PC-3 (cell line): ENCODE measurements at places on chromosomes 3 and 15. TPM values are rescaled to one million over a fixed set of nuclear protein-coding genes. Genes with fewer than 3 reads are reported as not detected.

The DPPA4 gene
- total RNA-seq: not detected in 2 replicates

DNA sequence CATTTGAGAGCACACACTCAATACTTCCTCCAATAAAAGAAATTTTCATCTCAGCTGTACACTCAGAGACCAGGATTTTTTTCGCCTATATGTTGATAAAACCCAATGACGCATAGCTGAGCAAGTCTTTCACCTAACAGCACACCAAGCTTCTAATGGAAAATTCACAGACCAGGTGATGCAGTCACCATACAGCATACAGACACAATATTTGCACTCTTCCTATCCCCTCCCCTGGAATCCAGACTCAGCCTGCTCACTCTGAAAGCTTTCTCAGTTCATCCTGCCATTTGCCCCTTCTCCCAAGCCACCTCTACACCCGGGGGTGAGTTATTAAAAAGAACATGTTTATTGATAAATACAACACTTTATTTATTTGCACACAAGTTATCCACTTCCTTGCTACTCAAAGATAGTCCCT is 1.7 kb downstream of the TBC1D5 start:
- H3K27me3 ChIP-seq: no peaks in the 10 kb centered on the region
- peak overlapping the region; percentile 79 for H3K27ac ChIP-seq
- no peaks in the 10 kb centered on the region for H3K36me3 ChIP-seq
- DNase-seq: peak; percentile 95
- H3K4me1 ChIP-seq: peaks cover 24% of the 10 kb centered on the region

The SLC22A14 gene
- total RNA-seq: 0.07 TPM in 1 of 2 replicates, not detected in the other

GRCh38 chr15:44427756-44428724 is 611 bp downstream of the CTDSPL2 start:
- H3K27me3 ChIP-seq: no peaks in the 10 kb centered on the region
- H3K4me1 ChIP-seq: peaks cover 10% of the 10 kb centered on the region
- H3K27ac ChIP-seq: peak overlapping the region; percentile 85
- H3K36me3 ChIP-seq: 0 out of 2 replicates have a peak, but pooled peaks cover 5% of the 10 kb centered on the region
- H3K4me3 ChIP-seq: peak overlapping the region; percentile 95

The FBXL2 gene
- 7.2 and 9.4 TPM in 2 replicates for total RNA-seq

The PEAK1 gene
- total RNA-seq: 13.8 and 16.7 TPM in 2 replicates

The SOX14 gene
- total RNA-seq: not detected in 2 replicates

The SERINC4 gene
- total RNA-seq: not detected in 2 replicates

The DNASE1L3 gene
- total RNA-seq: 0.36 and 0.63 TPM in 2 replicates

DNA sequence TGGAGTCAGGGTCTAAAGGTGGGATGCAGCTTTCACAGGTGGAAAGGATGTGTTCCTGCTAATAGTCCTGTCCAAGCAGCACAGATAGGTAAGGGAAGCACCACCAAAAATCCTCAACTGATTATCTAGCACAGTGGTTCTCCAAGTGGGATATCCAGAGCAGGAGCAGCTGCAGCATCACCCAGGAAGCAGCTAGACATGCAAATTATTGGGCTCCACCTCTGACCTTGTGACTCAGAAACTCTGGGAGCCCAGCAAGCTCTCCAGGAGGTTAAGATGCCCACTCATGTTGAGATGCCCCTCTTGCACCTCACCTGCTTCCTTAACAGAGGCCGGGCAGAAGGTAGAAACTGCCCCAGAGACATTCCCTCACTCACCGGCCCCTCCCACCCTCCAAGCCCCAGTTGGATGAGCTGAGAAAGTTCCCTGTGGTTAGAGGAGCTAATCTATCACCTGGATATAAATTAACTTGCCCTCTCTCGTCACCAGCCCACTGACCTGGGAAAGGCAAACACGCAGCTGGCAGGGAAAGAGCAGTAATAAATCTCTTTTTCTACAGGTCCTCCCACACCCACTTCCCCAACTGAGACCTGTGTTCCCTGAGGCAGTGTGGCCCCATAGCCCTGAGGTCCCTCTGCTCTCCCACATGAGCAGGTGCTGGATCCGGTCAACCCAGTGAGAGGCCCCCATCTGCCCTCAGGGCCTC is 39.3 kb downstream of the ADCY5 start:
- no peak overlapping the region for H3K4me3 ChIP-seq
- no peaks in the 10 kb centered on the region for H3K4me1 ChIP-seq
- H3K36me3 ChIP-seq: no peaks in the 10 kb centered on the region
- peaks cover 28% of the 10 kb centered on the region for H3K27me3 ChIP-seq

DNA sequence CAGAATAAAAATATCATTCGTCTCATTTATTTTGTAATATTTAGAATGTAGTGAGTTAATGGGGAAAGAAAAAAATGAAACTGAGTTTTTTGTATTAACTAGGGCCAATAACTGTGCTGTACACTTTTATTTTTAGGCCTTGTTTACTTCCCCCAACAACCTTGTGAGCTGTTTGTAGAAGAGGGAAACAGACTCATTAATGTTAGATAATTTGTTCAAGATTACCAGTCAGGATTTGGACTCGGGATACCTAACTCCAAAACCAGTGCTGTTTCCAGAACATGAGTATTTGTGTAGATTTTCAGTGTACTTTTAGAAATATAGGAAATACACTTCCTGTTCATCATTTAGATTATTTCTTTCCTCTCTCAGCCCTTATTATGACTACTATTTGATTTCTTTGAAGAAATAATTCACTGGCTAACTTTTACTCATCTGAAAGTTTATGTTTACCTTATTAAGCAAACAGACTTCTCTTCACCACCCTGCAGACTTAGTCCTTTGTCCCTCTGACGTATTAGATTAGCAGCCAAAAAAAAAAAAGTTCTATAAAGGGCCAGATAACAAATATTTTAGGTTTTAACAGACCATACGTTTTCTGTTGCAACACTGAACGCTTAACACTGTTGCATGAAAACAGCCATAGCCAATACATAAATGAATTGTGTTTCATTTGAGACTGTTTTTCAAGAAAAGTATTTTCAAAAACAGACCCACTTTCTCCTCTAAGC is 192.5 kb upstream of the CGNL1 start:
- H3K27me3 ChIP-seq: no peaks in the 10 kb centered on the region
- H3K4me1 ChIP-seq: no peaks in the 10 kb centered on the region
- no peak for DNase-seq
- H3K4me3 ChIP-seq: no peak overlapping the region
- H3K27ac ChIP-seq: no peak overlapping the region

DNA sequence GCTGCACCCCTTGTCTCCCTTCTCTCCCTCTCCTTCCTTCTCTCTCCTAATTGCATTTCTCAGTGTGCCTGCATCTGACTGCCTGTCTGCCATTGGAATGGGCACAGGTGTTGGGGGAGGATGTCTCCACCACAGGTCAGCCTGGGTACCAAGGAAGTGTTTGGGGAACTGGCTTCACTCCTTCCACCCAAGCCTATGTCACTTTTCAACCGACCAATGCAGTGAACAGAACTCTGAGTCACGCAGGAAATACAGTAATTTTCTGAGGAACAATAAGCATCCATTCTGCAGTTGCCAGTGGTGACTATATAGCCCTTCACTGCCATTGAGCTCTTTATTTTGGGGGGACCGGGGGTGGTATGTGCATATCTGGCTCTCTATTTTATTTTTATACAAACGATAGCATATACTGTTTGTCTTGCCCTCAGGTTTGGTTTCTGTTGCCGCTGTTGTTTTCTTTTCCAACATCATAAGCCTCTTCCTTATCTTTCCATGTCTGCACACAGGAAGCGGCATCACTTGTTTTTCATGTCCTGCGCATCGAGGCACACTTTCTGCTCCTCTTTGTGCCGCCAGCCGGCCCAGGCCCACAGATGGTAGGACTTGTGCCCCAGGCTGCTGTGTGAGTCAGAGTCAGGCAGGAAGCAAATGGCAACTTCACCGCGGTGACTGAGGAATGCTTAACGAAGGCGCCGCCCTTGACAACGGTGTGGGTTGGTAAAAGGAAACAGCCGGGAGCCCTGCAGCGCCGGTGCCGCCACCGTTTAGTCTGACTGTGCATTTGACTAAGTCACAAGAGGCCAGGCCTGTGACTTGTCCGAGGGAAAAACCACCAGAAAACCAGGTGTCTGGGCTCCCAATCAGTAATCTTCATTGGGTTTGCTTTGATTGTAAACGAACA is 21.1 kb upstream of the CDCP1 start:
- peak overlapping the region; percentile 96 for H3K27ac ChIP-seq
- no peaks in the 10 kb centered on the region for H3K36me3 ChIP-seq
- peak; percentile 99 for DNase-seq

GRCh38 chr3:76372497-76372896 is 587.1 kb upstream of the ZNF717 start:
- peak; percentile 31 for DNase-seq
- no peaks in the 10 kb centered on the region for H3K4me1 ChIP-seq
- no peak overlapping the region for H3K27ac ChIP-seq
- no peak overlapping the region for H3K4me3 ChIP-seq
- H3K36me3 ChIP-seq: no peaks in the 10 kb centered on the region
- H3K27me3 ChIP-seq: no peaks in the 10 kb centered on the region

DNA sequence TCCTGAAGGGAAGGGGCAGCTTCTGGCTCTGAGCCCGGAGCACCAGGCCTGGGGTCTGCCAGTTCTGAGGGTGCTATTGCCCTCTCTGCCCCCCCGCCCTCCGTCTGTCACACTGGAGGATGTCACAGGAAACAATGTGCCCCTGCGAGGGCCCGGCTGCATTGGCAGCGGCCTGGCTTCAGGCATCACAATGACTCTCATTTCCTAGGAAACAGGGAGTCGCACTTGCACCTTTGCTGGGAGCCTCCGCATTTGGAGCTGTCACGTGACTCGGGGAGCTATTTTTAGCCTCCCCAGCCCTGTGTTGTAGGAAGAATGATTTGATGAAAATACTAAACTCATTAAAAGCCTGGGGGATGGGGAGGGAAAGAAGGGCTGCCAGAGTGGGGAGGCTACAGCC is 518.9 kb downstream of the SHQ1 start:
- H3K36me3 ChIP-seq: no peaks in the 10 kb centered on the region
- H3K4me1 ChIP-seq: no peaks in the 10 kb centered on the region
- no peak overlapping the region for H3K4me3 ChIP-seq
- DNase-seq: no peak

The DGKG gene
- 2.5 and 2.7 TPM in 2 replicates for total RNA-seq

GRCh38 chr15:73414876-73415275 is 28.1 kb upstream of the REC114 start:
- no peak overlapping the region for H3K4me3 ChIP-seq
- peaks cover 5% of the 10 kb centered on the region; the same call in 1 of the 2 replicates for H3K27me3 ChIP-seq
- no peak overlapping the region for H3K27ac ChIP-seq
- DNase-seq: no peak
- no peaks in the 10 kb centered on the region for H3K36me3 ChIP-seq
- no peaks in the 10 kb centered on the region for H3K4me1 ChIP-seq

- H3K4me3 ChIP-seq: no peak overlapping the region
- no peak overlapping the region for H3K27ac ChIP-seq
- DNase-seq: peak; percentile 68
- no peaks in the 10 kb centered on the region for H3K36me3 ChIP-seq
- H3K4me1 ChIP-seq: peaks cover 5% of the 10 kb centered on the region
- H3K27me3 ChIP-seq: no peaks in the 10 kb centered on the region
Measured at GRCh38 chr3:56355570-56356185, 112.6 kb downstream of the ERC2 start.

- H3K36me3 ChIP-seq: no peaks in the 10 kb centered on the region
- H3K4me1 ChIP-seq: peaks cover 21% of the 10 kb centered on the region
- peak; percentile 97 for DNase-seq
Measured at GRCh38 chr3:36166477-36166876, 213.8 kb upstream of the STAC start.

The IL17RB gene
- 2.3 TPM in 2 replicates for total RNA-seq

GRCh38 chr15:85284497-85284896 is 95.9 kb upstream of the AKAP13 start:
- no peak for DNase-seq
- no peak overlapping the region for H3K27ac ChIP-seq
- H3K27me3 ChIP-seq: no peaks in the 10 kb centered on the region
- H3K4me3 ChIP-seq: no peak overlapping the region

- peaks cover 13% of the 10 kb centered on the region for H3K4me1 ChIP-seq
- peaks cover 5% of the 10 kb centered on the region; the same call in 1 of the 2 replicates for H3K36me3 ChIP-seq
- no peak overlapping the region for H3K27ac ChIP-seq
- H3K4me3 ChIP-seq: no peak overlapping the region
- H3K27me3 ChIP-seq: no peaks in the 10 kb centered on the region
Measured at GRCh38 chr3:138824114-138824506, 10.6 kb downstream of the PIK3CB start.

The NANOGP8 gene
- total RNA-seq: not detected in 2 replicates

The LRRIQ4 gene
- 0.52 TPM in 1 of 2 replicates, not detected in the other for total RNA-seq

DNA sequence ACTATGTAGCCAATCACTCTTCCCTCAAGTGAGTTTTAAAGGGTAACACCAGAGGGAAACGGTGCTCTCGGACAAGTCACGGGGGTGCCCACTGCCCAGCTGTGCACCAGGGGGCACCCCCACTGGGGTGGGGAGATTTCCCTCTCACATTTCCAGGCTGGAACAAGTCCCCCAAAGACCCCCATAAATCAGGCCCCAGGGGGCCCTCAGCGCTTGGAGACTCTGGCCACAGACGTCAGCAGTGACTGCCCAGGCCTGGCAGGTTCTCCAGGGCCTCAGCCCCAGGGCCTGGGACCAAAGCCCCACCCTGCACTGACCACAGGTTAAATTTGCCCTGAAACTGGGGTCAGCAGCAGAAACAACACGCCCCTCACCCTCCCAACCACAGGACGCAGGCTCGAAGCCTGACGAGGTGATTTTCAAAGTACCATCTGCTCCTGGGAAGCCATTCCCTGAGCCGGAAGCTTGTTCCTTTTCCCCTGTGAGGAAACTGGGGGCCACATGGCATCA is 17.0 kb downstream of the XXYLT1 start:
- no peak overlapping the region for H3K4me3 ChIP-seq
- H3K27ac ChIP-seq: no peak overlapping the region
- no peak for DNase-seq

DNA sequence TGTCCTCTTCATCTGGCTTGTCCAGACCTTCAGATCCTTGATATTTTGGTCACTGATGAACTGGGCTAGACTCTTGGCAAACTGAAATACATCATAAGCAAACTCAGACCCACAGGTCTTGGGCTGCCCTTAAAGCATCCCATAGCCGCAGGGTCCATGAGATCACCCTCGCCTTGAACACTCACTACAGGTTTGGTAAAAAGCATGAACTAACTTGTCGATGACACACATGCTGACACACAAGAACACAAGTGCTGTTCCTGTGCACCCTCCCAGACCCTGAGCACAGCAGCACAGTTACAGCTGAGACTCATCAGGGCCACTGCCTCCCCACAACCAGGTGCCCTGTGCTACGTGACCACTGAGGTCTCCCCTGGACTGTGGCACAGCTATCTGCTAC is 21.0 kb downstream of the PFKFB4 start:
- no peak for DNase-seq
- no peak overlapping the region for H3K27ac ChIP-seq
- no peaks in the 10 kb centered on the region for H3K27me3 ChIP-seq
- H3K36me3 ChIP-seq: peaks cover 48% of the 10 kb centered on the region
- H3K4me1 ChIP-seq: no peaks in the 10 kb centered on the region

DNA sequence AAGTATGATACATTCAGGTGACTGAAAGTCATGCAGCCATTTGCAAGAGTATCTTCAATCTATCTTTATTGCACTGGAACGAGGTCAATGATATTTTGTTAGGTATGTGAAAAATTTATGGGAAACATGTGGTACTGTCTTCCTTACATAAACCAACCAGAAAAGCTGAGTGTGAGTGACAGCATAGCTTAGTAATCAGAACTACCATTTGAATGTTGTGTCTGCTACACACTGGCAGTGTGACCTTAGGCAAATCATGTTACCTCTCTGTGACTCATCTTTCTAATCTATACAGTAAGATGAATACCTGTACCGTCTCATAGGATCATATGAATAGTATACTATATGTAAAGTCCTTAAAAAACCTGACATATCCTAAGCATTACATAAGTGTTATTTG is 337.9 kb upstream of the IL12A start:
- H3K36me3 ChIP-seq: no peaks in the 10 kb centered on the region
- no peaks in the 10 kb centered on the region for H3K27me3 ChIP-seq
- DNase-seq: peak; percentile 64
